Germinal center (tissue), 1 donor: ENCODE measurements at places on chromosomes 7 and 10.

DNA sequence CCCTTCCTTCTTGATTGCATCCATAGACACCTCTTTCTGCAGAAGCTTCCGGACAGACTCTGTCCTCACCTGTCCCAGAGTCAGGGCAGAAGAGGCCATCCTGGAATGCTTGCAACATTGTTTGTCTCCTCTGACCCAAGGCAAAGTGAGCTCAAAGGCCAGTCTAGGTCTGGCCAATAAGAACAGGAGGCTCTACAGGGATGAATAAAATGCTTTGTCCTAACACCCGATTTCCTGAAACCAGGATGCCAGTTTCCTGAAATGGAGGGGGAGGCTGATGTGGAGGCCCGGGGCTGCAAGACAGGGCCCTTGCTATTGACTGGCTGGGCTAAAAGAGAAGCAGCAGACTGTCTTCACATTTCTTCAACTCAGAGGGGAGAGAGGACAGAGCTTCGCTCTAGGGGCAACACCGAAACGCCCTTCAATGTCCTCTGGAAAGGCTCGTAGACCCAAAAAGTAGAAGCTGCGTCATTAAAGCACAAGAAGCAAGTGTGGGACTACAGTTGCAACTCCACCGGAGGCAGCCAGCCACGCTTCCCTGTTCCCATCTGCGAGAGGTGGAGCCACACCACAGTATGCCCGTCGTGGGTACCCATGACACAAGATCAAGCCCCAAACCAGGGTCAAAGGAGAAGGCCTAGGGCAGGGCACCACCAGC is 29.1 kb upstream of the NDST2 start:
- DNase-seq, result no peak

DNA sequence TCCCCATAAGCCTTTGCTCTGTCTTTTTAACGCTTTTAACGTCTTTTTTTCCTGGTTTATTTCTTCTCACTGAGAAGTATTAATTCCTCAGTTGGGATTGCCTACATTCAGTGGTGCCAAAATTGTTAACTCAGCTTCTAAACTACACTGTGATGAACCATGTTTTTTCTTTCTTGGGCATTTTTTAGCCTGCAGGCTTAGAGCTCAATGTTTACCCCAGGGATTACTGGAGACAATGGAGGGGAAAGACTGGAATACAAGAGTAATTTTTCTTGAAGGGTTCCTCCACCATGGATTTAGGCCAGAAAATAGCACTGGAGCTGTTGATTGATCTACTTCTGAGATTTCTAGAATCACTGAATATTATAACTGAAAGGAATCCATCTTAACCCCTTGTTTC is 19.8 kb downstream of the STAMBPL1 start:
- no peak for DNase-seq

DNA sequence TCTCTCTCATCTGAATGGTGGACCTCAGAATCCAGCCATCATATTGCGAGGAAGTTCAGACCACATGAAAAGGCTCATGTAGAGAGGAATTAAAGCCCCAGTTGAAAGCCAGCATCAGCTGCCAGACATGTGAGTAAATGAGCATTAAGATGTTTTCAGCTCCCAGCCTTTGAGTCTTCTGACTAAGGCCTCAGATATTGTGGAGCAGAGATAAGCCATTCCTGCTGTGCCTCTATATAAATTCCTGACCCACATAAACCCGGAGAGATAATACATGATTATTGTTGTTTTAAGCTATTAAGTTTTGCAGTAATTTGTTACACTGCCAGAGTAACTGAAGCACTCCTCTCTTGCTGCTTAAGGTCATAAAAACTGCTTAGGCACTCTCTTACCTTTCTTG is 14.6 kb downstream of the FAM149B1 start:
- no peak for DNase-seq

- DNase-seq, result no peak
Observed at GRCh38 chr10:44478876-44479705, 94.2 kb upstream of the CXCL12 start.

DNA sequence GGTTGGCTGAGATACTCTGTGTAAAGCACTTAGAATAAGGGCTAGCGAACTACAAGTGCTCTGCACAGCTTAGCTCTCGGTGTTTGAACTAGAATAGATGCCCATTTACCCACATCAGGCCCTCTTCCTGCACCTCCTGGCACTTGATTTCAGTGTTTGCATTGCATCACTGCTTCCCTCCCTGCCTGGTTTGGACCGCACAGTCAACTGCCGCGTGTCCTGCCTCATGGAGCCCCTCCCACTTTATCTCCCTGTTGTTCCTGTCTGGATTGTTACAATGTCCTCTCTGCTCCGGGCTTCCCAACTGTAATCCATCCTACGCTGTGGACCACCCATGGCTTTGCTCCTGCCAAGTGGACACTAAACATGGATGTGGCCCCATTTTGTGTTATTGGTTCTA is 2.3 kb downstream of the FAM107B start:
- no peak for DNase-seq
